ENCODE measurements at places on chromosomes 5 and 9. TPM values are rescaled to one million over a fixed set of nuclear protein-coding genes. Genes with fewer than 3 reads are reported as not detected.

CENPK gene
- total RNA-seq, result 10.4 TPM

PLPP7 gene
- total RNA-seq, result 9.6 TPM

- no peak for DNase-seq
Observed at GRCh38 chr9:97572196-97572891, 60.8 kb downstream of the TSTD2 start.

- DNase-seq, result no peak
Observed at GRCh38 chr9:22117511-22118384, 108.6 kb upstream of the CDKN2B start.

GRCh38 chr9:33697171-33697570 lies 98.2 kb upstream of the PRSS3 start:
- DNase-seq, result no peak

DNA sequence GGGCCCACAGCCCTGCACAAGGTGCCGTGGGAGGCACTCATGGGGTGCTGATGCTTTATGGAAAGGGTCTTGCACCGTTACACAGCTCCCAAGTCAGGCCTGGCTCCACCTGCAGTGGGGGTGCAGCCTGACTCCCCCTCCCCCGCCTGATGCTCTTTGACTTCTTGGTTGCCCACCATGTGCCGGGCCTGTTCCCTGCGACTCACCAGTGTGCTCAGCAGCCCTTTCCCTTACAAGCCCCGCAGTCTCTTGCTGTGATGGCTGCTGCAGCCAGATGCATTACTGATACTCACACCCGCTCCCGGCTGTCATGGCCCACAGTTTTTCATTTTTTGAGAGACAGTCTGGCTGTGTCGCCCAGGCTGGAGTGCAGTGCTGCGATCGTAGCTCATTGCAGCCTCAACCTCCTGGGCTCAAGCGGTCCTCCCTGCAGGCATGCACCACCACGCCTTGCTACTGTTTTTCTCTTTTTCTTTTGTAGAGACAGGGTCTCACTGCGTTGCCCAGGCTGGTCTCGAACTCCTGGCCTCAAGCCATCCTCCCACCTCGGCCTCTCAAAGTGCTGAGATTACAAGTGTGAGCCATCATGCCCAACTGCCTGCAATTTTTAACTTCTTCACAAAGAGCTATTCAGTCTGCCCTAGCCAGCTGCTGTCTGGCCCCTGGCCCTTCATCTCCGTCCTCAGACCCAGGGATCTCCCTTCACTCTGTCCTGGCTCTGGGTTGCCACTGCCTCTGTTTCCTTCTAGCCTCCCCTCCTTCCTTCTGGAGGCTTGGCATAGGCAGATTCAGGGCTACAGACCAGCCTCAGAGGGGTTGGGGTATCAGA lies 109.5 kb downstream of the RXRA start:
- no peak for DNase-seq

DNA sequence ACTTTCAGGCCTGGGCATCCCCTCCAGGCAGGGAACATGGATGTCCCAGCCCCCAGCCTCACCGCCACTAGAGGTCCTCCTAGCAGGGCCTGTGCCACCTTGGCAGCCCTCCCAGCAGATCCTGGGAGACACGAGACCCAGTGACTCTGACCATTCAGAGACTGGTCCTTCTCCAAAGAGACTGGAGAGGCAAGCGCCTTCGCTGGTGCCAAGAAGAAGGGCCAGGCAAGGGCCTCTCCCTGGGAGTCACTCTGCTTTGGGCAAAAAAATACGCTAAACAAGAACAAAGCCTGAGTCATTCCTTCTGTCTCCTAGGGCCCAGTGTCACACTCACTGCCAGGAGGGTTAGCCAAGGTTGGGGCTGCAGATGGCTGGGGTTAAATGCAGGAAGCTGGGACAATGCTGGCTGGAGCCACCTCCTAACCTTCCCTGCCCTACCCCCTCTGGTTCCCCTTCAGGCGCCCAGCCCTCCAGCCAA lies 35.3 kb upstream of the SMIM23 start:
- DNase-seq, result no peak

- no peak for DNase-seq
Observed at GRCh38 chr9:8394341-8394740, 594.8 kb upstream of the DMAC1 start.

Data from umbilical cord (tissue), 2 donors.